ENCODE measurements at places on chromosomes 16 and 17. TPM values are rescaled to one million over a fixed set of nuclear protein-coding genes. Genes with fewer than 3 reads are reported as not detected.
A peak's percentile ranks its signal among the peaks of the same experiment; 100 is the strongest.

GRCh38 chr17:69608808-69609472 lies 194.4 kb downstream of the MAP2K6 start:
- peaks cover 23% of the 10 kb centered on the region for H3K4me1 ChIP-seq
- no peaks in the 10 kb centered on the region for H3K36me3 ChIP-seq
- DNase-seq = peak; percentile 13

- peak overlapping the region; percentile 68 for H3K27ac ChIP-seq
- peak; percentile 63 for DNase-seq
- no peaks in the 10 kb centered on the region for H3K27me3 ChIP-seq
- H3K4me3 ChIP-seq = no peak overlapping the region
- H3K36me3 ChIP-seq = peaks cover 14% of the 10 kb centered on the region
Observed at GRCh38 chr17:49610883-49611584, 35.4 kb downstream of the NXPH3 start.

Gene NXPH3
- 0.78 TPM for total RNA-seq

Gene MYH2
- not detected for total RNA-seq

GRCh38 chr16:87223656-87224248 lies 93.4 kb downstream of the C16orf95 start:
- no peaks in the 10 kb centered on the region for H3K36me3 ChIP-seq
- H3K27me3 ChIP-seq = no peaks in the 10 kb centered on the region
- no peak overlapping the region for H3K27ac ChIP-seq
- no peak for DNase-seq

Gene PABPN1L
- total RNA-seq = not detected

Gene NPB
- total RNA-seq = 1.8 TPM

Gene ACBD4
- total RNA-seq = 20.8 TPM

Gene RCVRN
- total RNA-seq = not detected

DNA sequence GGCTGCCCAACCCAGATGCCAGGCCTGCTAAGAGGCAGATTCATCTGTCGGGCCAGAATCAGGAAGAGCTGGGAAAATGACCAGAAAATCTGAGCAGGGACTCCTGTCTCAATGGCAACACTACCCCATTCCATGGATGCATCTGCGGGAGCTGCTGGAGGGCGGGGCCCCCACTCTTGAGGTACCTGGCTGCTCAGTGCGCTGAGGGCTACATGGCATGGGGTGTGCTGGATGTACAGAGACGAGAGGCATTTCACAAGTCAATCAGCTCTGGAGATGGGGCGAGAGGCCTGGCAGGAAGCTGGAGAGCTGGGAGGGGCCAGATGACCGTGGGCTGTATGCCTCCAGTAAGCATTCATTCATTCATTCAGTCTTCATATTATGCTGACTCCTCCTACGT lies 6.4 kb downstream of the SDK2 start:
- H3K27ac ChIP-seq = no peak overlapping the region
- H3K4me1 ChIP-seq = peaks cover 3% of the 10 kb centered on the region
- H3K27me3 ChIP-seq = no peaks in the 10 kb centered on the region
- DNase-seq = no peak

GRCh38 chr16:85028685-85029407 lies 1.3 kb downstream of the KIAA0513 start:
- H3K27me3 ChIP-seq = no peaks in the 10 kb centered on the region
- H3K4me3 ChIP-seq = no peak overlapping the region
- no peaks in the 10 kb centered on the region for H3K36me3 ChIP-seq
- H3K4me1 ChIP-seq = peaks cover 33% of the 10 kb centered on the region
- peak overlapping the region; percentile 93 for H3K27ac ChIP-seq

- peaks cover 2% of the 10 kb centered on the region for H3K4me1 ChIP-seq
- no peaks in the 10 kb centered on the region for H3K27me3 ChIP-seq
- peaks cover 33% of the 10 kb centered on the region for H3K36me3 ChIP-seq
- DNase-seq = no peak
- no peak overlapping the region for H3K27ac ChIP-seq
Observed at GRCh38 chr17:4108397-4108796, 34.4 kb downstream of the ZZEF1 start.

DNA sequence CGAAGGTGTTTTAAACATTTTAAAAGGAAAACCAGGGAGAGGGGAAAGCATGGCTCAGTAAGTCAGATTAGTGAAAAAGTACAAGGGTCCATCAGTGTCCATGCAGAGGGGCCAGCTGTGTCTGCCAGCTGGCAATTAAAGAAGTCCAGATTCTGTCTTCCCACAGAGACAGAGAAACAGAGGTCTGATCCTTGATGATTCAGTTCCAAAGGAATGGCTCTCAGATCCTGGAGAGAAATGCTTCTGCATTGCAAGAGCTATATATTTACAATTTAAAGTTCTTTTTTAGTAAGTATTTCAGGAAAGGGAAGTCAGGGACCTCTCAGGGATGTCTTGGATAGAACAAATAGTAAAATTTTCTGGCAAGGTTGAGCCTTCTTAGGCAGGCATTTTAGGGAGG lies 56.2 kb downstream of the HSD17B2 start:
- H3K36me3 ChIP-seq = no peaks in the 10 kb centered on the region
- no peak for DNase-seq
- H3K4me3 ChIP-seq = no peak overlapping the region
- H3K27me3 ChIP-seq = no peaks in the 10 kb centered on the region

DNA sequence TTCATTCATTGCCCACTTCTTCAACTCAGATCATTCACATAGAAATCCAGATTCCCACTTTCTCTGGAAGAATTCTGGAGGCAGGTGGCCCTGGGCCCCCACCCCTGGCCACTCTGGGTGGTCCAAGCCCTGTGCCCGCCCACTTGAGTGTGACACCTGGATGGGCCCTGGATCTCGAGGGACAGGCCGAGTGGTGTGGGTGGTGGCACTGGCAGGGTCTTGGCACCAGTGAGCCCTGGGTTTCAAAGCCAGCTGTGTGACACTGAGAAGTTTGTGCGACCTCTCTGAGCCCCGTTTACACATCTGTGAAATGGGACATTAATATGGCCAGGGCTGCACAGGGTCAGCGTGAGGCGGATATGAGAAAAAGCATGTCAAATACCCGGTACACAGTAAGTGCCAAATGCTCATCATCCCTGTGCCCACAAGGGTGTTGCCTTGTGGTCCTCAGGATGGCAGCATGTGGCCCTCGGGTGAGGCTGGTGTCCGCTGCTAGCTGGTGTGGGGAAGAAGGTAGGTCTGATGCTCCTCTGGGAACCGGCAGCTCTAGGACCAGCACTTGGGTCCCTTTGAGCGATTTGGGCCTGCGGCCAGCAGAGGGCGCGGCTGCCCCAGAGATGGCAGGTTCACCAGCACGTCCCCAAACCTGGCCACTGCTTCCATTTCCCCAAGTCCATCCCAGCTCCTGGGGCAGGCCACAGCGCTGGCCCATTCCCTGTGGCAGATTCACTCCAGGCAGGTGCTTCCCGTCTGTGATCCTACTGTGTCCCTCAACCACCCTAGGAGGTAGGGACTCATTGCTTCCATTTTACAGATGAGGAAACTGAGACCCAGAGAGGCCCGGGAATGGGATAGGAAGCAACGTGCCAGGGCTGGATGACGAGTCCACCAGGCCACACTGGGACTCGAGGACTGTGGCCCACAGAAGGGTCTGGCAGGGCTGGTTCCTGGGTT lies 3.6 kb downstream of the OSGIN1 start:
- H3K4me1 ChIP-seq = peaks cover 31% of the 10 kb centered on the region
- H3K36me3 ChIP-seq = no peaks in the 10 kb centered on the region
- H3K27me3 ChIP-seq = no peaks in the 10 kb centered on the region
- no peak overlapping the region for H3K4me3 ChIP-seq
- DNase-seq = peak; percentile 87

- peaks cover 12% of the 10 kb centered on the region for H3K4me1 ChIP-seq
- DNase-seq = no peak
- H3K27ac ChIP-seq = peak overlapping the region; percentile 17
- no peaks in the 10 kb centered on the region for H3K36me3 ChIP-seq
- H3K4me3 ChIP-seq = no peak overlapping the region
Observed at GRCh38 chr17:27239046-27239445, 54.9 kb upstream of the WSB1 start.

DNA sequence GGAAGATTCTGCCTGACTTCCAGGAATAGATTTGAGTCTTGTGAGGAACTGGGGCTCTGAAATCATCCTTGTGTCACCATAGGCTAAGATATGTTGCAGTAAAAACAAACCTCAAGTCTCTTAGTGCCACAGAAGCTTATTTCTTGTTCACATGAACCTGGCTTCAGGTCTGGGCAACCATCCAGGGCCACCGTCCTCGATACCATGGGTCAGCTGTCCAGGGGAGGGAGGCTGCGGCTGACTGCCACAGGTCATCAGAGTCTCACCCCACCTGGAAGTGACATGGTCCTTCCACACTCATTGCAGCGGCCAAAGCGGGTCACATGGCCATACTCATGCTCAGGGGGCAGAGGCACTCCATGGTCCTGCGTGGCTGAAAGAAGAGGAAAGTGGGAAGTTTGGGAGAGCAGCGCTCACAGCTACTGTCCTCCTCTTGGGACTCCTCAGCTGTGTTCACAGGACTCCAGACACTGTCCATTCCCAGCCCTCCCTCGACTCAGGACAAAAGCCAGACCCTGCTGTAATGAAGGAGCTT lies 284.5 kb downstream of the CBLN1 start:
- no peak overlapping the region for H3K27ac ChIP-seq
- no peaks in the 10 kb centered on the region for H3K27me3 ChIP-seq
- no peak overlapping the region for H3K4me3 ChIP-seq
- no peaks in the 10 kb centered on the region for H3K4me1 ChIP-seq

DNA sequence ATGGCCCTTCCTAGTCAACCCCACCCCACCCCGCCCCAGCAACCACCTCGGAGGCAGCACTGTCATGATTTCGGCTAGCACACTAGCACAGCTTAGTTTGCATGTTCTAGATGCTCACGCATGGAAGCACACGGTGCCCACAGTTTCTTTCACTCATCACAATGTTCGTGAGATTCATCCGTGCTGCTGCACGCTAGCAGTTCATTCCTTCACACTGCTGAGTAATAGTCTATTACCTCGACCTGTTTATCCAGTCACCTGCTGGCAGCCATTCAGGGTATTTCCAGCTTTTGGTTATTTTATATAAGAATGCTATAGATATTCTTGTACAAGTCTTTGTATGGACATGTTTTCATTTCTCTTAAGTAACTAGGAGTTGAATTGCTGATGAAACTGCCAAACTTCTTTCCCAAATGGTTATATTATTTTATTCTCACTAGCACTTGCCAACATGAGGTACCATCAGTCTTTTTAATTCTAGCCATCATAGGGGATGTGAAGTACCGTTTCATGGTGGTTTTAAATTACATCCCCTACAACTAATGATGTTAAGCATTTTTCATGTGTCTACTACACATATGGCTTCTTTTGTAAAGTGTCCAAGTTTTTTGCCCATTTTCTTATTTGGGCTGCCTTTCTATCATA lies 75.7 kb downstream of the CYTH1 start:
- no peak overlapping the region for H3K27ac ChIP-seq
- peaks cover 9% of the 10 kb centered on the region for H3K36me3 ChIP-seq
- no peak overlapping the region for H3K4me3 ChIP-seq
- peaks cover 8% of the 10 kb centered on the region for H3K4me1 ChIP-seq

DNA sequence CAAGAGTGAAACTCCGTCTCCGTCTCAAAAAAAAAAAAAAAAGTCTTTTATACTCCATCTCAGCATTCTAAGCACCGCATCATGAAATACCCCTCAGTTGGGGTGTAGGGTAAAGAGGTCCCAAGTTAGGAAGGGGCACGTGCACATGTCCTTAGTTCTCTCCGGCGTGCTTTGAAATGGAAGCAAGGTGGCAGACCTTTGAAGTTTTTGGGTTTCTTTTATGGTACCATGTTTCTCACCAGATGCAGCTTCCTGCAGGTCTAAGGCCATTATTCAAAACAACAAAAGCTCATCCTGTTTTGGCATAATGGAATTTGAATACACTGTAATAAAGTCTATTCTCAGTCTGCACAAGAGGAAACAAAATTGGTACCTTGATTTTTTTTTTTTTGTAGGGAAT lies 9.6 kb downstream of the EMC8 start:
- H3K27ac ChIP-seq = no peak overlapping the region
- DNase-seq = no peak
- no peak overlapping the region for H3K4me3 ChIP-seq
- H3K36me3 ChIP-seq = no peaks in the 10 kb centered on the region

Gene AGRP
- total RNA-seq = not detected

Gene RPH3AL
- total RNA-seq = 89.5 TPM

- no peaks in the 10 kb centered on the region for H3K36me3 ChIP-seq
- H3K4me3 ChIP-seq = no peak overlapping the region
- no peak for DNase-seq
- no peak overlapping the region for H3K27ac ChIP-seq
- no peaks in the 10 kb centered on the region for H3K4me1 ChIP-seq
- H3K27me3 ChIP-seq = no peaks in the 10 kb centered on the region
Observed at GRCh38 chr16:28151180-28151579, 60.6 kb downstream of the XPO6 start.

Data from body of pancreas (tissue), 4 donors.